ENCODE measurements at places on chromosomes 6 and 20.

- DNase-seq = no peak
These were observed 35.4 kb downstream of the MAN1A1 start for GRCh38 chr6:119313937-119314884.

DNA sequence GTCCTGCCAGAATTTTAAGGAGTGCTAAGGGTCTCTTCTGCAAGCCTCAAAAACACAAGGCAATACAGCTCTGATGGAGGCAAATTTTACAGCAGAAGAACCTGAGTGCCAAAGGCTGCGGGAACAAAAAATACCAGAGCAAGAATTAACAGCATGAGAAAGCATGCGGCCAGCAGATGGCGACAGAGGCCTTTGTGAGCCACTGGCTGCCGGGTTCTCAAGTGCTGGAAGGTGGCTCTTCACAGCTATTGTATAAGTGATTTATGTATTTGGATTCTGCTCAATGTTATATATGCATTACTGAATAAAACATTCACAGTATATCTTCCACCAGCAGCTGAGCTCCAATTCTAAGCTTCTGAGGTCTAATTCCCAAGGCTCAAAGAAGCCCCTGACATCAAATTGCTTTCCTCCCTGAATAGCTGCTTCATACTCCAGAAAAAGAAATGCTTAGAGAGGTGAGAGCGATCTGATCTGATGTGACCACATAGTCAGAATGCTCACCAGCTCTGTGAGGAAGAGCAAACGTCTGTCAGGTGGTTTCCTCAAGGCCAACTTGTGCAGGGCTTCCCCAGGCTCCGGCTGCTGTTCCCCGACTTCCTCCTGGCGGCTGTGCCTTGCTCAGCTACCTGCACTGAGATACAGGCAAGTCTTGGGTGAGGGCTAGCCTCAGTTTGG, 58.6 kb downstream of the PPP1R3G start:
- DNase-seq = no peak

DNA sequence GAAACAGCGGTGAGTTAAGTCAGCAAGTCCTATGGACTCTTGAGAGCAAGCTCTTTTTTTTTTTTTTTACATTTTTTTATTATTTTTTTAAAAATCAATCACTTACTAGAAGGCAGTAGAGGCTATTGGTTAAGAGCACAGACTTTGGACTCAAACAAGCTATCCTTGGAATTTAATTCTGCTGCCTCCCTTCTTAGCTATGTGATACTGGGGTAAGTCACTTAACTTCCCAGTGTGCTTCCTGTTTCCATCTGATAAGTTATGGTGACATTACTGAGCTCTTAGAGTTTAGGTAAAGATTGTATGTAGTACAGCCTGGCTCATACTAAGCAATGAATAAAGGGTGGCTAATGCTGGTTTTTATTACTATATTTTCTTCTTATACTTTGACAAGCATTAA, 770.5 kb upstream of the FLRT3 start:
- no peak for DNase-seq

DNA sequence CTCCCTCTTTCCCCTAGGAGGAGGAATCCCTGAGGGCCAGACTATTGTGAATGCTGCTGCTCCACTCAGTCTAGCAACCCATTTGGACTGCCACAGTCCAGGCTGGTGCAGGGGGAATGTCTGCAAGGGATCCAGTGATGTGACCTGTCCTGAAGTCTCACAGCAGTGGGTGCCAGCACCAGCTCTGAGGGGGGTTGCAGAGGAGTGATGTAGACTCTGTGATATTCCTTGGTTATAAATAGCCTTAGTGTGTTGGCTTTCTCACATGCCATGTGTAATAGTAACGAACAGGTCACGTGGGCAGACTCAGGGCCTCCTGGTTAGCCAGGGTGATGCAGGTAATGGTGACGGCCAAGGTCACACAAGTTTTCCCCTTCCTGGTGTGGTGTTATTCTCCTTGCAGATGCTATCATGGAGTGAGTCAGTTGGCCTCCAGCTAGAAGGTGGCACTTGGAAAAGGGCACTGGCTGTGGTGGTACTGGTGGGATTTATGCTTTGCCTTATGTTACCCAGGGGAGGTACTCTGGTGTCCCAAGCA, 404.4 kb downstream of the UTRN start:
- no peak for DNase-seq

GRCh38 chr20:22771706-22772105, 187.3 kb upstream of the FOXA2 start:
- no peak for DNase-seq

GRCh38 chr6:28980137-28980851, 24.8 kb downstream of the ZNF311 start:
- no peak for DNase-seq

DNA sequence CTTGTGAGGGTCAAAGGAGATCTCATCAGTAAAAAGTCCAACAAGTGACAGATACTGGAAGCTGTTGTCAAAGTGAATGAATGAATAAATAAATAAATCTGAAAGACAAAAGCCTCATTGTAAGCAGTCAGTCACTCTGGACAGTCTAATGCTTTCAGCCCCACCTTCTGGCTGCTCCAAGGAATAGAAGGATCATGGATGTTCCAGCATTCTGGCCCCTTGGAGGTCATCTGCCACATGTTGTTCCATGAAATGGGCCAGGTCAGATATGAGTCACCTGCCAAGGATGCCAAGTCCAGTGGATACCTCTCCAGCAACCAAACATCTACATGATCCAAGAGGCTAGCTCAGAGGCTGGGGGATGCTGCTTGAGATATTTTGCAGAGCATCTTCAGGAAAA, 185.6 kb downstream of the BMP7 start:
- DNase-seq = no peak

GRCh38 chr20:44695674-44696300, 19.4 kb upstream of the CCN5 start:
- no peak for DNase-seq

GRCh38 chr6:4563156-4563555, 213.0 kb upstream of the CDYL start:
- DNase-seq = no peak

- no peak for DNase-seq
These were observed 253.1 kb downstream of the C6orf118 start for GRCh38 chr6:165056292-165056691.

GRCh38 chr20:50153153-50153499, 397 bp downstream of the PEDS1 start:
- DNase-seq = no peak

GRCh38 chr6:69090132-69090531, 455.1 kb downstream of the ADGRB3 start:
- no peak for DNase-seq

DNA sequence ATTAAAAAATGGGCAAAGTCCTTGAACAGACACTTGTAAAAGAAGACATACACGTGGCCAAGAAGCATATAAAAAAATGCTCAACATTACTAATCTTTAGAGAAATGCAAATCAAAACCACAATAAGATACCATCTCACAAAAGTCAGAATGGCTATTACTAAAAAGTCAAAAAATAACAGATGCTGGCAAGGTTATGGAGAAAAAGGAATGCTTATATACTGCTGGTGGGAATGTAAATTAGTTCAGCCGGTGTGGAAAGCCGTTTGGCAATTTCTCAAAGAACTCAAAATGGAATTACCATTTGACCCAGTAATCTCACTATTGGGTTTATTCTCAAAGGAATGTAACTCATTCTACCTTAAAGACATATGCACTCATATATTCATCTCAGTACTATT, 166.6 kb downstream of the KHDC1L start:
- DNase-seq = no peak

GRCh38 chr20:48697845-48698491, 129.8 kb downstream of the PREX1 start:
- no peak for DNase-seq

DNA sequence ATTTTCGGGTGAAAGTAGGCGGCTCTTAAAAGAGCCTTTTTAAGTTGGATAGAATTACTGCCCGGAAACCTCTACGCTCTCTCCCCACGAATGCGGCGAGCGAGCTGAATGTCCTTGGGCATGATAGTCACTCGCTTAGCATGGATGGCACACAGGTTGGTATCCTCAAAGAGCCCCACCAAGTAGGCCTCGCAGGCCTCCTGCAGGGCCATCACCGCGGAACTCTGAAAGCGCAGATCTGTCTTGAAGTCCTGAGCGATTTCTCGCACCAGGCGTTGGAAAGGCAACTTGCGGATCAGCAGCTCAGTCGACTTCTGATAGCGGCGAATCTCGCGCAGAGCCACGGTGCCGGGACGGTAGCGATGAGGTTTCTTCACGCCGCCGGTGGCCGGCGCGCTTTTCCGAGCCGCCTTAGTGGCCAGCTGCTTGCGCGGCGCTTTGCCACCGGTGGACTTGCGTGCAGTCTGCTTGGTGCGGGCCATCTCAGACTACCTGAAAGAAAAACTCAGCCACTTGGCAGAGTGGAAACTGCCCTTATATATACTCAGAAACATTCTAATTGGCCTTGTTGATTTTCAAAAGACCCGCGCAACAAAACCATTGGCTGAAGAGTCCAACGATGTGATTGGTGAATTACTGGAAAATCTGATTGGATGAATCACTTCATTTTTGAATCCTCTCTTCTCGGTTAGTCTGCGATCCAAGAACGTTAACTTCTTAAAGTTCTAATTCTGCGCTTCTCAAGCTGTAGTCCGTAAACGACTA, 93.9 kb upstream of the BTN3A2 start:
- DNase-seq = peak; percentile 54

- DNase-seq = no peak
These were observed 2.1 kb upstream of the COL20A1 start for GRCh38 chr20:63290677-63291472.

GRCh38 chr6:29071831-29072723, 15.0 kb downstream of the OR2B3 start:
- DNase-seq = no peak

DNA sequence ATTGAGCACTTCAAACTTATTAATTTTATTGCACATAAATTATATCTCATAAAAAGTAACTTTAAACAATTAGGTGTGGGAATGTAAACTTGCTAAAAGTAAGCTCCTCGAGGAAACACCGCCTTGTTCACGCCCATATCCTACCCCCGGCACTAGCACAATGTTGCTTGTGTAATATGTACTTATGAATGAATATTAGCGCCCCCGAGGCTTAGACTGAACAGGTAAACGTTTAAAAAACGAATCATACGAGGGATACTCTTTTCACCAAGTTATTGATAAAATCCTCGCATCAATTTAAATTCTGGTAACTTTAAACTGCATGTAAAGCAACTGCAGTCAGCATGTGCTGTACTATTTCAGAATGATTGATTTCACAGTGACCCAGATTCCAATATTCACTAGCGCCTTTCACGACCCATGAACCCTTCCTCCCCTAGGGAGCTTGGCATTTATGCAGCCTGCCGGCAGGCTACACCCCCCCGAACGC, 637 bp downstream of the TFB1M start:
- no peak for DNase-seq

DNA sequence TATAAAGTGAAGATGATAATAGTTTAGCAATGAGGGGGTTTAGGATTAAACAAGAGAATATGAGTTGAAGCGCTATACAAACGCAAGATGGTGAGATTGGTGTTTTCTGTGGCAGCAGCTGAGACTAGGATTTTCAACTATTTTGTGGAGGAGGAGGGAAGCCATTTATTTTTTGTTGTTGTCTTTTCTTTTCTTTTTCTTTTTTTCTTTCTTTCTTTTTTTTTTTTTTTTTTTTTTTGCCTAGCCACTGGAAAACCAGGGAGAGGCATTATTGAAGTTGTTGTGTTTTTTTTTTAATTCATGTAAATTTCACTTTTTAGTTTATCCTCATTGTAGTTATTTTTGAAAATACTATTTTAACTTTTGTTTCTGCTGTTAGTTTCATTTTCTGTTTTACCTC, 15.9 kb downstream of the PARD6B start:
- no peak for DNase-seq

GRCh38 chr20:4571759-4572531, 149.8 kb upstream of the PRND start:
- DNase-seq = no peak

DNA sequence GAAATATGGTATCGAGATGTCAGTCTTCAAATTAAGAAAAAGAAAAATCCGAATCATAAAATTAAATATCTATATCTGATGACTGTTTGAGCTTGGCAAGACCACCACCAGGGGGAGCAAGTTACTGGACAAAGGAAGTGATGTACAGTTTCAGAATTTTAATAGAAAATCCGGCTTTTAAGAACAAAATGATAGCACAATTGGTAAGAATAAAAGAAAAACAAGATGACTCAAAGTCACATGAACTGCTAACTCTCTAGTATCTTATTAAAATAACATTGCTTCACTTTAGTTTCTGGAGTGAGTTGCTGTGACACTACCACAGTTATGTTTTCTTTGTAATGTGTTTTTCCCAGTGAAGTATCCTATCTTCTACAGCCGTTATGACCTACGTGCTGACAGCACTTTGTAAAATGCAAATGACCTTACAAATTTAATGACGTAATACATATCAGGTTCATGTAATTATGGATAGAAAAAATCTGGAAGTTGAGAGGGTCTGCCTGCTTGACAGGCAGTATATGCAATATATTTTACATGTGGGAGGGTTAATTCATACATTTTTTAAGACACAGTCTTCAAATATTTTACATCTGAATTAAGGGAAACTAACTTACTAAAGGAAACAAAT, 405.3 kb upstream of the HS3ST5 start:
- peak; percentile 34 for DNase-seq

DNA sequence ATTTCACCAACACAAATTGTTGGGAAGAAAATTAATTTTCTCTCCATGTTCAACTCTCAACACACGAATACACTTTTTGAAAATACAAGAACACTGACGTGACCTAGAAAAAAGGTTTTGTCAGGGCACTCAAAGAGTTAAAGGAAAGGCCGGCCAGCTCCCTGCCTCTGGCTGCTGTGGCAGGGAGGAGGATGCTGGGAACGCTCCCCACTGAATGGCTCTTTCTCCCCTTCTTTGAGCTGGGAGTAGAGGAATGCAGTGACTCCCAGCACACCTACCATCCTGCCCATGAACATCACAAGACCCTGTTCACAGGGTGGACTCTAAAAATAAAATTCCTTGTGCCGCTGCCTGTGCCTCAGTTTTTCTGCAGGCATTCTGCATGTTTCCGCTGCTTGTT, 47.0 kb downstream of the MAP3K5 start:
- no peak for DNase-seq

GRCh38 chr6:158706369-158706982, 56.6 kb downstream of the SYTL3 start:
- DNase-seq = no peak

All from brain pericyte (primary cell).